Naive thymus-derived CD4-positive, alpha-beta T cell (primary cell): ENCODE measurements at places on chromosomes 12 and 14. TPM values are rescaled to one million over a fixed set of nuclear protein-coding genes. Genes with fewer than 3 reads are reported as not detected.

- no peak for DNase-seq
Observed at GRCh38 chr14:55123852-55124639, 5.0 kb upstream of the LGALS3 start.

- DNase-seq = no peak
Observed at GRCh38 chr14:28758885-28759652, 7.5 kb upstream of the FOXG1 start.

DNA sequence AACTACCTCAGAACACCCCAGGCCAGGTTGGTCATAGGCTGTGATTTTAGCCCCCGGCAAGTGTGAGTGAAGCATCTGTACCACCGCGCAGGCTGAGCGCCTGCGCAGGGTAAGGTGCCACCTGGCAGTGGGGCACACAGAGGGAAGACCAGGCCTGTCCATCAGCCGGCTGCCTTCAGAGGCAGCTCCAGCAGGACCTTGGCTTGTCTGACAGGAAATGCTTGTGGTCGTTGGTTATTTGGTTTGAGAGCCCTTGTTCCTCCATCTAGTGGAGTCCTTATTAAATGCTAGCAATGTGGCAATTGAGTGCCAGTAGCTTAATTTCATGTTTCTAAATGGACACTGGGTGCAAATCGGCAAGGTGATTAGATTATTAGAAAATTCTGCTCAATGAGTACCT, 27.5 kb downstream of the SLC25A29 start:
- no peak for DNase-seq

TAS2R50 gene
- total RNA-seq = 1.8 TPM

DNA sequence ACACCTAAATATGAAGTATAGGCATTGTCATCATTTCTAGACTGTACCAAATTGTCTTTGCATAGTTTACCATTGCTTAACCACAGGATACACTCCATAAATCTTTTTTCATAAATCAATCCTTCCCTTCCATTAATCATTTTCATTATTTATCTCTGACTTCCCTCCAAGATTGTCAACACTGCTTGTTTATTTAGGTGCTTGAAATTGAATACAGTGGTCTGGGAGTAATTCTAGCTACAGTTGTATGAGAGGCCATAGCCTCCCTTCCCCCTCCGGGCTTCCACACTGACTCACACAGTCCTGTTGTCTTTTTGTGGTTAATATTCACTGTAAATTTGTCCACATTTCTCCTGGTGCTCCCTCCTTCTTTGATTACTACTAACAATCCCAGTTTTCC, 114.2 kb upstream of the ARID2 start:
- no peak for DNase-seq

DNA sequence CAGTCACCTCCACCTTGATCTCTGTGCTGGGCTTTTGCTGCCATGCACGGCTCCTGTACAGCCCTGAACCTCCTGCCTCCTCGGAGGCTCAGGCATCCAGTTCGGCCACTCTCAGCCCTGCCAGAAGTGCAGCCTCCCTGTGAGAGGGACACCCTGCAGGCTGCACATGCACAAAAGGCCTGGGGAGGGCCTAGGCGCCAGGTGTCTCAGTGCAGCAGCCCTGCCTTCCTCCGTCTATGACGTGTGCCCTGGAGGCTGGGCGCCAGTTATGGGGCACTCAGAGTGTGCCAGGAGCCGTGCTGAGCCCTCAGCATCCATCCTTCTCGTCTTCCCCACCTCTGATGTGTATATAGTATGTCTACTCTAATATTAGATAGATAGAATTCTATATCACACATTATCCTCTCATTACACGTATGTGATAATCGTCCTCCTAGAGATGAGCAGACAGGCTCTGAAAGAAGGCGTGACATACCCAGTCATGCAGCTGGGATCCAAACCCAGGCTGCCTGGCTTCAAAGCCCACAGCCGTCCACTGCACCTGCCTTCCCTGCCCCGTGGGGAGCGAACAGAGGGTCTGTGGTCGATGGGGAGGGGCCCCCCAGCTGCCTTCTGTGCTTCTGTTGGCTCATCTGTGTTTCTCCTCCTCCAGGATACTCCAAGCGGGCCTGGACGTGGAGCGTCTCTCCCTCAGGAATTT, 101.1 kb downstream of the B4GALNT3 start:
- DNase-seq = no peak

COCH gene
- total RNA-seq = 1.6 TPM

DNA sequence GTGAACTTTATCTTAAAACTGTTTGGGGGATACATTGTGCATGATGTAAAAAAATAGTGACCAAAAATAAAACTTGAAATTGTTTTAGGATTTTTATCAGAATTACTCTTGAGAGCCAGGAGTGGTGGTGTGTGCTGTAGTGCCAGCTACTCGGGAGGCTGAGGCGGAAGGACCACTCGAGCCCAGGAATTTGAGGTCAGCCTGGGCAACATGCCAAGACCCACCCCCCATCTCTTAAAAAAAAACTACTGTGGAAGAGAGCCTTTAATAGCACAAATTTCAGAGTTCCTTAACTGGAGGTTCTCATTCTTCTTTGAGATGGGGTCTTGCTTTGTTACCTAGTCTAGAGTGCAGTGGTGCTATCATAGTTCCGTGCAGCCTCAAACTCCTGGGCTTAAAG, 21.5 kb downstream of the CPSF2 start:
- no peak for DNase-seq

- no peak for DNase-seq
Observed at GRCh38 chr14:28088125-28088524, 678.5 kb upstream of the FOXG1 start.

DNA sequence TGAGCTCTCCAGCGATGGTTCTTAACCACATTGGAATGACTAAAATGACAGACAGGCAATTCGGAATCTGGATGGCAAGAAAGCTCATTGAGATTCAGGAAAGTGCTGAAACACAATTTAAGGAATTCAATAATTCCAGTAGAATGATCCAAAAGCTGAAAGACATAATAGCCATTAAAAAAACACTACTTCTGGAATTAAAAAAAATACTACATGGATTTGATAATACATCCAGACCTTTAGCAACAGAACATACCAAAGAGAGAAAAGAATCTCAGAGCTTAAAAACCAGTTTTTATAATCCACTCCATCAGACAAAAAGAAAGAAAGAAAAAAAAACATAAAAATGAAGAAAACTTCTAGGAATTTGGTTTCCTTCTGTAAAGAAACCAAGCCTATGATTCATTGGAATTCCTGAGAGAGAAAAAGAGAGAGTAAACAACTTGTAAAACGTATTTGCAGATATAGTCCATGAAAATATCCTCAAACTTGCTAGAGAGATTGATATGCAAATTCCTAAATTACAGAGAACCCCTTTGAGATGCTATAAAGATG, 52.8 kb downstream of the SLCO1B1 start:
- DNase-seq = no peak

- no peak for DNase-seq
Observed at GRCh38 chr14:31232081-31232480, 24.5 kb upstream of the HECTD1 start.

- DNase-seq = no peak
Observed at GRCh38 chr12:7411343-7411742, 32.6 kb downstream of the CD163L1 start.

SPTB gene
- not detected for total RNA-seq

IL22 gene
- not detected for total RNA-seq
